ENCODE measurements at places on chromosomes 3 and 15. TPM values are rescaled to one million over a fixed set of nuclear protein-coding genes. Genes with fewer than 3 reads are reported as not detected.

DNA sequence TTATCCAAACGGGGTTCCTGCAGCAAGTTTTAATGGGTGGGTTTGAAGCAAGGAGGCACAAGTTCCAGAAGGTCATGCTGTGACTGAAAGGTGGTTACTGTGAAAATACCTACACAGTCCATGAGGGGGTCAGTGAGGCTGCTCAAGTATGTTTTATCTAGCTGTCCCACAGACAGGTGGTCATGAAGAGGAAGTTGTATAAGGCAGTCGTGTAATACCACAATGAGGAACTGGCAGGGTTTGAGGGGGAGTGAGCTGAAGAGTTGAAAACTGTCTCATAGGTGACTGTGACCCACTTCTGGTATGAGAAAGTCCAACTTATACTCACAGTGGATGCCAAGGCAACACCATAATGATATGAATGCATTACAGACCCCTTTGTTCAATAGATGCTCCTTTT is 856.8 kb downstream of the OTOL1 start:
- DNase-seq = no peak

- DNase-seq = no peak
Measured at GRCh38 chr3:151896246-151897012, 23.0 kb downstream of the SUCNR1 start.

DNA sequence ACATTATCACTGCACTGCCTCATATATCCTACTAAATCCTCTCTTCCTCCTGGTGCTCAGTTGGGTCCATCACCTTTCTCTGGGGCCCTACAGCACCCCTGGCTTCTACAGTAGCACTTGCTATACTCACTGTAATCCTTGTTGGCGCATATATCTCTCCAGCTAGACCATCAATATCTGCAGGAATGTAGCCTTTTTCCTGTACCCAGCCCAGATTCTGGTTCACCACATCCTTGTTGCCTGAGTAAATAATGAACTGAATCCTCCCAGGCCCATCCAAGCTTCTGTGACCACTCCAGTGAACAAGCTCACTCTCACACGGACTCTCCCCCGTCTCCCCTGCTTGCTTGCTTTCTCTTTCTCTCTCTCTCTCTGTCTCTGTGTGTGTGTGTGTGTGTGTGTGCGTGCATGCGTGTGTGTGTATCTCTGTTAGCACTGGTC is 62.5 kb upstream of the LIPC start:
- no peak for DNase-seq

The MYH15 gene
- total RNA-seq = not detected
